NCI-H1105 treated with DMSO at 0.1 percent for 48 hours (cell line): ENCODE measurements at places on chromosomes 2 and 18.

DNA sequence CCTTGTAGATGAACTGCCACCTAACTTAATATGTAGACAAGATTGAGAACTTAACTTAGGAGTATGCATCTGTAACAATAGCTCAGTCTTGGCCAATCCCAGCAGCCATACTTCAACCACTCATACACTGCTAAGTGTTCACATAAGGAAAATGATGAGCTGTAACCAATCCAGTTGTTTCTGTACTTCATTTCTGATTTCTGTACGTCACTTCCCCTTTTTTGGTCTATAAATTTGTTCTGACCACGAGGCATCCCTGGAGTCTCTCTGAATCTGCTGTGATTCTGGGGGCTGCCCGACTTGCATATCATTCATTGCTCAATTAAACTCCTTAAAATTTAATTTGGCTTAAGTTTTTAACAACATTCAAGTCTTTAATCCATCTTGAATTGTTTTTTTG lies 6.4 kb downstream of the SH3YL1 start:
- DNase-seq = no peak

DNA sequence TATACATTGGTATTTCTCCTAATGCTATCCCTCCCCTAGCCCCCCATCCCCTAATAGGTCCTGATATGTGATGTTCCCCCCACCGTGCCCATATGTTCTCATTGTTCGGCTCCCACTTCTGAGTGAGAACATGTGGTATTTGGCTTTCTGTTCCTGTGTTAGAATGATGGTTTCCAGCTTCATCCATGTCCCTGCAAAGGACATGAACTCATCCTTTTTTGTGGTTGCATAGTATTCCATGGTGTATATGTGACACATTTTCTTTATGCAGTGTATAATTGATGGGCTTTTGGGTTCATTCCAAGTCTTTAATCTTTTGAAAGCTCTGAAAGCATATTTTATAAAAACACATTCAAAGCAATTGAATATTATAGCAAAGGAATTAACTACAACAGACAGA lies 1169.4 kb upstream of the ZEB2 start:
- no peak for DNase-seq

DNA sequence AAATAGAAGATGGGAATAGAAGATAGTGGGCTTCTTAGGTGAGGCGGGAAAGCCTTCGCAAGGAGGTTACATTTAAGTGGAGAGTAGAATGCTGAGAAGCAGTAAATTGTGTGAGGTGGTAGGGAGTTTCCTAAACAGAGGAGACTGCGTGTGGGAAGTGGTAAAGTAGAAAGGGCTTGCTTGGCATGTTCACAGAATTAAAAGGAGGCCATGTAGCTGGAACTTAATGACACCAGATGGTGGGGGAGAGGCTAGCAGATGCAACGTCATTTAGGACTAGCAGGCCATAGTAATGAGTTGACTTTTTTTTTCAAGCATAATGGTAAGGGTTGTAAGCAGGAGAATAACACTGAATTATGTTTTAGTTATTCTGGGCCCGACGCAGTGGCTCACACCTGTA lies 13.0 kb upstream of the RTN4 start:
- DNase-seq = no peak

- no peak for DNase-seq
Measured at GRCh38 chr2:75054296-75054695, 95.9 kb downstream of the POLE4 start.

DNA sequence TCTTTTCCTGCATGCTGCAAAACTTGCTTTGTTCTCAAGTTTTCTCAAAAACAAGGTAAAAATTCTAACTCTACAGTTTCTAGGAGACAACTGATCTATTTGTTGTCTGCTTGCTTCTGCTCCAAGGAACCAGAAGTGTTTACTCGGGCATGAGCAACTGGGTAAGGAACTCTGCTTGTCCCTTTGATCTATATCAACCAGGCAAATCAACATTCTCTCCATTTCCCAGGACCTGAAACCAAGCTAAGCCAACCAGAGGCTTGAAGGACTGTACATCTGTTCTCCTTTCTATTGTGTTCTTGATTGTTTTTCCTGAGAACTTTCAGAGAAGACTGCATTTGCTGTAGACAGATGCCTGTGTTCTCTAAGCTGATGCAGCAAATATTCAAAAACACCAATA lies 335.0 kb upstream of the KCNH7 start:
- DNase-seq = no peak

DNA sequence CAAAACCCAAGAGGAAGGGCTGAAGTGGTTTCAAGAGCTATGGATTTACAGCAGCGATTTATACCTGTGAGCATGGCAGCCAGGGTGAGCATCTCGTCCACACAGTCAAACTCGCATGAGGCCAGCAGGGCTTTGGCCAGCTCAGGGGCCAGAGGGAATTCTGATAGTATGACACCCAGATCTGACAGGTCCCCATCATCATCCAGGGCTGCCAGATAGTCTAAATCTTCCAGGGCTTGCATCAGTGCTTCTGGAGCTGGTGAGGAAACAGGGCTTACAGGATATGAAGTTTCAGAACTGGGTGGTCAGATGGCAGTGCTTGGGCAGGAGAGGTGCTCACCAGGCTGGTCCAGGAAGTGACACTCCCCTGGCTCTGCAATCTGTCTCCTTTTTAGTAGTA lies 3.5 kb downstream of the DQX1 start:
- DNase-seq = no peak

DNA sequence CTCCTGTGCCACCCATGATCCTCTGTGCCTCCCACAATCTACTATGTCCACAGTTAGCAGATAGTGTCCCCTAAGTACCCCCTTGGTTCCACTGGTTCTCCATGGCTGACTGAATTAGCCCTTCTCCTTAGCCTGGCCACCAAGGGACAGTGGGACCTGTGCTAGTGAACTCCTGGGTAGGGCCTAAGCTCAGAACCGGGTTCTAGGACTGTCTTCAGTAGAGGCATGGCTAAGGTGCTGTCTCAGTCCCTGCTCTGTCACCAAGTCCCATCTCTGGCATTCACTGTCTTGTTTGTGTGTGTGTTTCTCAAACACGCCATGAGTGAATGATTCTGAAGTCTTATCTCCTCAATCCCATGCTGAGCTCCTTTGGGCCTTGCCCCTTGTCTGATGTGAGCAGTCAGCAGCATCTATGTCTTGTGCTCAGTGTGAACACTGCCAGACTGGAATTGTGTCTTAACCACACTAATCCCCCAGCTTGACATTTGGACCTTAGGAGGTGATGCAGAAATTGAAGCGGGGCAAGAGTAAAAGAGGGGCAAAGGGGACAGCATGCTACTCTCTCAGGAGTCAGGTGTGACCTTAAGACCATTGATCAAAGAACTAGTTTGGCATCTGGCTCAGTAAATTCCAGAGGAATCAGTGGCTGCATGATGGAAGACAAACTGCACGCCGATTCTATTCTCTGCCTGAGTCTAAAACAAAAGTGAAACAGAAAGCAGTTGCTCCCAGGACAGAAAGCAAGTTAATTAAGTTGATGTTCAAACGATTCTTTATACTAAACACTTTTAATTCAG lies 190.5 kb downstream of the ALPK2 start:
- DNase-seq = no peak

DNA sequence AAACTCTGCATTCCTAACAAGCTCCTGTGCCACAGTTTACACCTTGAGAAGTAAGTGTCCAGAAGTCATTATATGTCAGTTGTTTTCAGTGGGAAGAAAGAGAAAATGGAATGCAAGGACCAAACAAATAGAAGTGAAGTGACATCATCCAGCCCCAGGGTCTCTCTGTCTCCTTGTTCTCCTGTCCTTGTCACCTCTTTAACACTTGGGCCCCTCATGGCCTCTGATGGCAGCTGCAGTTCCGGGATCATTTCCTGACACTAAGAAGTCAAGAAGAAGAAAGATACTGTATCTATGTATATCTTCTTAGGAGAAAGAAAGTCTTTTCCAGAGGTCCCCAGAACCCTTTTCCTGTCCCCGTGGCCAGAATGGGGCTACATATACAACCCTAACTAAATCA lies 2.8 kb upstream of the CFAP221 start:
- DNase-seq = no peak

- peak; percentile 95 for DNase-seq
Measured at GRCh38 chr2:121489284-121489683, 41.4 kb upstream of the RNU4ATAC start.

DNA sequence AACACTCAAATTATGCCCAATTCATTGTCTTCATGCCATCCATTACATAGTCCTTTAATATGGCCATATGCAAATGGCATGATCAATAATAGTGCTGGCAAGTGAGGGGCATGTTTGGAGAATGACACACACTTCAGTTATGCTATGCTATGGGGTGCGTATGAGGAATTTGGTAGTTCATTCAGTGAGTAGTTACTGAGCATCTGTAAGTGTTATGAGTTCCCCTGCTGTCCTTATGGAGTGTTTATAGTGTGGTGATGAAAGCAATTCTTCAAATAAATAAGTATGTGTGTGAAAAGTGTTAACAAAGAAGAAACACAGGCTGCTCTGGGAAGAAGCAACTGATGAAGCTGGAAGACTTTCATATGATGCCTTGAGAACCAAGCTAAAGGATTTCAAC lies 383.7 kb upstream of the SLC14A2 start:
- DNase-seq = no peak

GRCh38 chr2:144078802-144079724 lies 440.9 kb downstream of the ZEB2 start:
- peak; percentile 92 for DNase-seq

GRCh38 chr2:231708773-231709635 lies 679 bp downstream of the PTMA start:
- DNase-seq = no peak

GRCh38 chr2:68060652-68061051 lies 2.2 kb downstream of the C1D start:
- no peak for DNase-seq

DNA sequence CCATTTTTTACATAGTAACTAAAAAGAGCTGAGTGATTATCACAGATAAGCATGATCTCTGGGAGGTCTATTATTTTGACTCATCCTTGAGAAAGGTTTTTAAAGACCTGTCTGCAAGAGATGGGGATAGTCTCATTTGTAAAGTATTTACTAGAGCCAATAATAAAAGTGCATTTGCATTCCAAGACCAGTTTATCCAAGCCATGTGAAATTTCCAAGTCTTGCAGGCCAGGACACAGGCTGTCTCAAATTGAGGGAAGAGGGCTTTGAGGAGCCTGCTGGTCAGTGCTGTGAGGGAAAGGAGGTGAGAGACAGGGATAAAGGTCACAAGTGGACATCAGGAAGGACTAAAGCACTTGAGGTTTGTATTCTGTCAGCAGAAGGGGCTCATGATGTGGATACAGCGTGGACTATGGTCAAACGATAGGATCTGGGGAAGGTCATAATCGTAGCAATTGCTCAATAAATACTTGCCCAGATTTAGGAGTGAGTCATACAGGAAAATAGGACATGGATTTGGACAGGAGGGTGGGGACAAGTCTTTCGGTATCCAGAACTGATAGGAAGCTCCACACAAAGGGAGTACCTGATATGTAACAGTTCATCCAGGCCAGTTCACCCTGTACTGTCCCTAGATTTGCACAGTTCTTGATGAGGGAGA lies 6.6 kb upstream of the CDH2 start:
- DNase-seq = no peak

DNA sequence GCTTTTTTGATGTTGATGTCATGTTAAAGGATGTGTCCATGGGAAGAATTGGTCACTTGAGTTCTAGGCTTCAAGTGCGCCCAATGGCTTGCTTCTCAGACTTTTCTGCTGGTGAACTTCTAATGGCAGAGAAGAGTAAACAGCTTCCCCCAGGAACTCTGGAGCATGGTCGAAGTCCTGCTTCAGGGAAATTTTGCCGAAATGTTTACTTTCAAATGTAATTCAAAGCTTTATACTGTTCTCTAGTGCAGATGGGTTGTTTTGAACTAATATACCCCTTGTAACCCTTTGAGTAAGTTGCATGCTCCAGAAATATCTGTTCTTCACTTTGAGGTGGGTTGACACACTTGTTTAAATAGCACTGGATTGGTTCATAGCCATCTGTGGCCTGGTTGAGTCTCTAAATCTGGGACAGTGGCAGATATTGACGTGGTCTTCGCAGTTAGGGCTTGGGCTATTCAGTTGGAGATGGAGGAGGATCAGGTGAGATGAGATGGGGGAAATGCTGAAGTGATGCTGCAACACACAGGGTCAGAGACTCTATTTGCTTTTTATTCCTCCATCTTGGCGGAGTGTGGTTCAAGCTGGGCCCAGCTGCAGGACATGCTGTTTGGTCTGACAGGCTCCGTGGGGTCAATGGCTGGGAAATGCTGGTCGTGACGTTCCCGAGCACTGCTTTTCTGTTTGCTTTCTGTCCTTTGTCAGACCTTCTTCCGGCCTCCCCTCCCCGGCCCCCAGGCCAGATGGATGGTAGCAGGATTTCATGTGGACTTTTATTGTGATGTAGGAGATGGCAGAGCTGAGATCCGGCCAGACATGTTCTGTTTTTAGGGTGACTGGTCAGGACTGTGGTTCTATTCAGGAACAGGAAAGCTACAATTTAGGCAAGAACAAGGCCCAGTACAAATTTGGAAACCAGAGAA lies 35.9 kb downstream of the MYO1B start:
- DNase-seq = no peak

DNA sequence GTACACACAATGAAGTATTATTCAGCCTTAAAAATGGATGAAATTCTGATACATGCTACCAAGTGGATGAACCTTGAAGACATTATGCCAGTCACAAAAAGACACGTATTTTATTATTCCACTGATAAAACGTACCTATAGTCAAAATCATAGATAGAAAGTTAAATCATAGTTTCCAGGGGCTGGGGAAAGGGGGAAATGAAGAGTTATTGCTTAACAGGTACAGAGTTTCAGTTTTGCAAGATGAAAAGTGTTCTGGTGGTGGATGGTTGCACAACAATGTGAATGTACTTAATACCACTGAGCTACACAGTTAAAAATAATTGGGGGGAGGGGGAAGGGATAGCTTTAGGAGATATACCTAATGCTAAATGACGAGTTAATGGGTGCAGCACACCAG lies 279.0 kb upstream of the STON1 start:
- no peak for DNase-seq

- no peak for DNase-seq
Measured at GRCh38 chr18:62479574-62479973, 43.3 kb upstream of the ZCCHC2 start.

- DNase-seq = no peak
Measured at GRCh38 chr2:41038408-41038807, 586.5 kb upstream of the SLC8A1 start.

DNA sequence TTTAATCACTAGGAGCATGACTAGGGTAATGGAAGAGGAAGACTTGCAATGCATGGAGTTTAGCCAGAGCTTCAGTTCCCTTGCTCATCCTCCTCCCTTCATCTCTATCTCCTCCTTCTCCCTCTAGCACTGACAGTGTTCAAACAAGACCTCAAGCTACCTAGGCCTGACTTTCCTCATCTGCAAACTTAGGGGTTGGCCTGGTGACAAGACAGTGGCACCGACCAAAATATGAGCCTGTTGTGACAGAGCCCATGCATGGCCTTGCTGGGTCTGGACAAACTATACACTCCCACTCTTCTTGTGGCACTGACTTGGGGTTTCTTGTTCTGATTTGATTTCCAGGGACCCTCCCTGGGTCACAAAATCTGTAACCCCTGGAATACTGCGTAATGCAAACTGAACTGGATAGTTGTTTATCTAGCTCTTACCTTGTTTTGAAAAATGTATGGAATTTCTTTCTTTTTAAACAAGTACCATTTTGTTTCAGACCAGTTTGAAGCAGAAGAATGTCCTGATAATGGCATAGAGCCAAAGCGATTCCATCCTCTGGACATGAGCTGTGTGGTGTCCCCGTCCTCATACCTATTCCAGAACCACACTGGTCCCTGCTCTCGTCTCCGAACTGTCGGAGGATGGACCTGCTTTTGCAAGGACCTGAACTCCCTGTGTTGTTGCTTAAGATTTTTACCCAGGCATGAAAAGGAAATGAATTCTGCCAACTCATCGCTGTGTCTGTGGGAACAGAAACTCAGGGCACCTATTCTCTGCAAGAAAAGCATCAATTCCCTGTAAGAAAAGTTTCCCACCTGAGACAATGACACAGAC lies 33.4 kb upstream of the PPP4R1 start:
- no peak for DNase-seq
